CD8-positive, alpha-beta T cell (primary cell): ENCODE measurements at places on chromosomes 16 and 17. TPM values are rescaled to one million over a fixed set of nuclear protein-coding genes. Genes with fewer than 3 reads are reported as not detected.

Gene TEKT5
- not detected for total RNA-seq

Gene SPIRE2
- not detected for total RNA-seq

Gene DLX4
- total RNA-seq: 0.60 TPM

GRCh38 chr17:69858460-69858859, 216.6 kb upstream of the KCNJ16 start:
- DNase-seq: no peak

GRCh38 chr17:73765824-73766563, 121.7 kb upstream of the SDK2 start:
- DNase-seq: no peak

- DNase-seq: no peak
These were observed 6.2 kb downstream of the GGA2 start for GRCh38 chr16:23504076-23504452.

- DNase-seq: no peak
These were observed 99.4 kb downstream of the NPIPB11 start for GRCh38 chr16:29306943-29307597.

DNA sequence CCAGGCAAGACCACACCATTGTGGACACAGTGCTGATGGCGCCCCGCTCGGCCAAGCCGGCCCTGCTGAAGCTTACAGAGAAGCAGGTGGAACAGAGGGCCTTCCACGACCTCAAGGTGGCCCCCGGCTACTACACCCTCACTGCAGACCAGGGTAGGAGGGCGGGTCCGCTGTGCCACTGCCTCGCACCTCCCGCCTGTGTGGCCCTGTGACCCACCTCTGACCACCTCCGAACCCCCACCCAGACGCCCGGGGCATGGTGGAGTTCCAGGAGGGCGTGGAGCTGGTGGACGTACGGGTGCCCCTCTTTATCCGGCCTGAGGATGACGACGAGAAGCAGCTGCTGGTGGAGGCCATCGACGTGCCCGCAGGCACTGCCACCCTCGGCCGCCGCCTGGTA, 21.1 kb downstream of the ITGB4 start:
- no peak for DNase-seq

DNA sequence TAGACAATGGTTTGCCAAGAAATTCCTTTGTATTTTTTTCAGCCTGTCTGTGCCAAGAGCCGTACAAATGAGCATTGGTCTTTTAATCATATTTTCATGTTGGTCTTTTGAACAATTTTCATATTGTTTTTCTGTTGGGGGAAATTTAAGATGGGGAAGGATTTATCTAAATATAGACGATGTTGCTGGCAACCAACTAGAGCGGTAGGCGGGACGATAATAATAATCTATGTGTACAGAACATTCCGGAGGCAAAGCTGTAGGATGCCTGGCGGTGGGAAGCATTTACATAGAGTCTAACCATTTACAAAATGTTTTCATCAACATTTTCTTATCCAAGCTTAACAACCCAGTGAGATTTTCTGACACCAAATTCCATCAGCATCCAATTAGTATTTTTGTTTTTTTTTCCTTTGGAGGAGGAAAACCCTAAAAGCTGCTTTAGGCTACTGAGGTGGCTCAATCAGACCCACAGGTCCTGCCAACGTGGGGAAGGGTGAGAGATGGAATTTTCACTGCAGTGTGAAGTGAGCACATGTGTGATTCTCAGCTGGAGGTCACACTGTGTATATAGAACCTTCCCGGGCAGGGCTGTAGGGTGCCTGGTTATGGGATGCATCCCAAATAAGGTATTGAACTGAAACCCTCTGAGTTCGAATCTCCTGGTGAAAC, 11.7 kb upstream of the SEC14L1 start:
- DNase-seq: no peak

DNA sequence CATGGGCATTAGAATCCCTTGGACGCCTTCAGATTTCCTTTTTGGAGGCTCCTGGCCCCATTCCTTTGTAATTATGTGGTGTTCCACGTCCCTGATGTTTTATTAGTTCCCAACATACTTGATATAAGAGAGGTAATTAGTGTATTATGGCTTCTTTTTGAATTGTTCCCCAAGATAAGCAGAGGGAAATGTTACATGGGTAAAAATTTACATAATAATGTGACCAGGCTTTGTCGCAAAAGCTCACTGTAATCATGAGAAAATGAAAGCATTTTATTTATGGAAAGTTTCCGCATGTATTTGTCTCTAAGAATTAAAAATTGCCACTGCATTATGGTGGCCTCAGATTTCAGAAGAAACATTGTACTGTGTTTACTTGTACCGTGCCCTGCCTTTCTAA, 177.8 kb downstream of the PRKCA start:
- DNase-seq: no peak

- DNase-seq: no peak
These were observed 417.1 kb upstream of the SOX9 start for GRCh38 chr17:71703701-71704100.

DNA sequence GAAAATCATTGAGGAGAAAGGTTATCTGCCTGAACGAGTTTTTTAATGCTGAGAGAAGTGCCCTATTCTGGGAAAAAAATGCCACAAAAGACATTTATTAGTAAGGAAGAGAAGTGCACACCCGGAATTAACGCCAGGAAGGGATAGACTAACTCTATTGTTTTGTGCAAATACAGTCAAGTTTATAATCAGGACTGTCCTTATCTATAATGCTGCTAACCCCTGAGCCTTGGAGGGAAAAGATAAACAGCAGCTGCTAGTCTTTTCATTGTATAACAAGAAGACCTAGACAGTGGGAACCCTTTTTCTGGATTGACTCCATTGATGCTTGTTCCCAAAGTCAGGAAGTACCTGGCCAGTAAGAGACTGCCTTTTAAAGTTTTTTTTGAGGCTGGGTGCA, 26.5 kb downstream of the BCAS3 start:
- DNase-seq: no peak

DNA sequence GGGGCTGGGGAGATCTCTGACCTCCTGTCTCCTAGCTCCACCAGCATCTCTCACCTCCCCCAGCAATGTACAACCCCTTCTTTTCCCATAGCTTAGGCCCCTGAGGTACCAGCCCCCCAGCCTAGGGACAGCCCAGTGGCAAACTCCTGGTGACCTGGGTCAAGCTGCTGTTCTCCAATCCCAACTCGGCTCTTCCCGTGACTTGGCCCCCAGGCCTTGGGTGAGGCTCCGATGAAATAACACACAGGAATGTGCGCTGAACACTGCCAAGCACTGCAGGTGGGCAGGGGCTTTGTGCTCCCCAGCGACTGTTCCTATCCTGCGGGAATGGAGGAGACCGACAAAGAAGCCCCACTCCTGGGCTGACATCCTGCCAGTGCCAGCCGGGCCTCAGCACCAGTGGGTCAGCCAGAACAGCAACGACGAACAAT, 63.7 kb upstream of the AMZ2 start:
- DNase-seq: peak; percentile 46

GRCh38 chr17:80531400-80531799, 13.2 kb upstream of the RPTOR start:
- no peak for DNase-seq

DNA sequence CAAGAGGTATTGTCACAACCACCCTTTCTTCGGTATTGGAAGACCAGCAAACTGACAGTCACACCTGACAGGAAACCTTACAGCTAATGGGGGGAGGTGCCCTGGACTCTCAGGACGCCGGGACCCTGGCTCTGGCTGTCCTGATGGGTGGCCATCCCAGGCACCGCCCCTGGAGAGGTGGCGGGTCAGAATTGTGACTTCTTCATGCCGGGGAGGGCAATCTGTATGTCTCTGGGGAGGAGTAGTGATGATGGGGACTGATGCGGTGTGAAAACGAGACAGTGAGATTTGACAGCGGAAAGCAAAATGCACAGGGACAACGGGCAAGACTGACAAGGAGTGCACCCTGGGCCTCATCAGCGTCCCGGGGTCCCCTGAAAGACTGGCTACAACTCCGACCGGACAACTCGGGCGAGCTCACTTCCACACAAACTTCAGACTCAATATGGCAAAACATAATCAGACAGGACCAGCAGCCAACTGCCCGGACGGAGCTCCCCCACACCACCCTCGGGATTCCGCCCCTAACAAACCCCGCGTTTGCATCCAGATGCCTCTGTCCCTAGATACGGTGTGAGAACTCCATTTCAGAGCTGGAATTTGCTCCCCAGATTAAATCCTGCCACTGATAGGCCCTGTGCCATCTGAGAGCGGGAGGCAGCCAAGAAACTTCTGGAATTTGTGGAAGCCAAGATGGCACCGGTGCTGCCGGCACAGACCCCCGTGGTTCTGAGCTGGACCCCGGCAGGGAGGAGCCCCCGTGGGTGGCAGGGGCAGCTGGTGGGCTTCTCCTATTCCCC, 83.6 kb upstream of the CREBBP start:
- no peak for DNase-seq

DNA sequence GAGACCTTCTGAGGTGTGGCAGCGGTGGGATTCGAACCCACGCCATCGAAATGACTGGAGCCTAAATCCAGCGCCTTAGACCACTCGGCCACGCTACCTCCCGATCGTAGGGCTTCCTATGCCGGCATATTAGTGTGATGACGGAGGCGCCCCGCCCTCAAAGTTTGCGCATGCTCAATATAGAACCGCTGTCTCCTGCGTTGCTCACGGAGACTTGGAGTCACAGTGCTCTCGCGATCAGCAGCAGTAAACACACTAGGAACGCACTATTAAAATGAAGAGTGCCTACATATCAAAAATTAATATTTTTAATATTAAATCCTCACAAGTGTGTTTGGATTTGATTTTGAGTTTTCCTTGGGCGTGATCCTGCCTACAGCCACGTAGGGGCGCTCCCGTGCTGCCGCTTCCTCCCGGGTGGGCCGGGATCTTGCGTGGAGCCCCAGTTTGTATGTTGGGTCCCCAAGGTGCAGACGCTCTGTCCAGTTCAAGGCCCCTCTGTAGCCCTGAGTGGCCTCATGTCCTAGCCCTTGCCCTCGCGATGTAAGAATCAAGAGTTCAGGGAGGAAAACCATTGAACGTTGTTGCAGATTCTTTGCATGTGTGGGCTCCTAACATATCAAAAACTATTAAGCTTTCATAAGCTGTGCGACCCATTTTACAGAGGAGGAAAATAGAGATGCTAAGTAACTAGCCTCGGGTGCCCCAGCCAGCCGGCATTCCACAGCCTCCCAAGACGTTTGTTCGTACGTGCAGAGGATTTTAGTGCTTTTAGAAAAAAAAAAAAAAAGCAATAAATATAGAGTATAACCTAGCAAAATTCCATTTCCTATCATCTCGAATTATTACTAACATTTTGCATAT, 10.2 kb upstream of the EEF2K start:
- peak; percentile 90 for DNase-seq

Gene TNRC6C
- total RNA-seq: 49.3 TPM

DNA sequence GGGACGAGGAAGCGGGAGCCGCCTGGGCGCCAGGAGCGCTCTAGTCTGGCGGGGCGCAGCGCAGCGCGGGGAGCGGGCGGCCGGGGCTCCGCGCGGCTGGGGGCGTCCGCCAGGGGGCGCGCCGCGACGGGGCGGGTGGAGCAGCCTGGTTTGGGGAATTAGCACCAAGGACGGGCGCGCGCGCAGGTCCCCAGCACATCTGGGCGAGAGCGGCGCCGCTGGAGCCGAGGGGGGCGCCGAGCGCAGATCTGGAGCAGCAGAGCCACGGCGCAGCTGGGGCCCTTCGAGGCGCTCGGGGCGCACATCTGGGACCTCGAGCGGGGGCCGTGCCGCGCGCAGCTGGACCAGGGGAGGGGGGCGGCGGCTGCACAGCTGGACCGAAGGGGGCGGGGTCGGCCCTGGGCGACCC, at the start of gene NXPH3:
NXPH3 (plus strand) TSS at position 193 of the 409 bp plus-strand sequence. CDS start 349 bp downstream, outside the sequence.
- peak; percentile 30 for DNase-seq

DNA sequence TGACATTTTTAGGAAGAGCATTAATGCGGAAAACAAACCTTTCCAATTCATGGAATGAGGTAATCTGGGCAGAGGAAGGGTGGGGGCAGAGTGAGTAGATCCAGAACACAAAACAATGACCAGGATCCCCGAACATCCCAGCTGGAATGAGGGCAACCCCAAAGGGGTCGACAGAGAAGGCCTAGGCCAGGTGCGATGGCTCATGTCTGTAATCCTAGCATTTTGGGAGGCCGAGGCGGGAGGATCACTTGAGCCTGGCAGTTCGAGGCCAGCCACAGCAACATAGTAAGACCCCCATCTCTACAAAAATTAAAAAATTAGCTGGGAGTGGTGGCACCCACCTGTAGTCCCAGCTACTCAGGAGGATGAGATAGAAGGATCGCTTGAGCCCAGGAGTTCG, 64.7 kb downstream of the ZFHX3 start:
- no peak for DNase-seq

DNA sequence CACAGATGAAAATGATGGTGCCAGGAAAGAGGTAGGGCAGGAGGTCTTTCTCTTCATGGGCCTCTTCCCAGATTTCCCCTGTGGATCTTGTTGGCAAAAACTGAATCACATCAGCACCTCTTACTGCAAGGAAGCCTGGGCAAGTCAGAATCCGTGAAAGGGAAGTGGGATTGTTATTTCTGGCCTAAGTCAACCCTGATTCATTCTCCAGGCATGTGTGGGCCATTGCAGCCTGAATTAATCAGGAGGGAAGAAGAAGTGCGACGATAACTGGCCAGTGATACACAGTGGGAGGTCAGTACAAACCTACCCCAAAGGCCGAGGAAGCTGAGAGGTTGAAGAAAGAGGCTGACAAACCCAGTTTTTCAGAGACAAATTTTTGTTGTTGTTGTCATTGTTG, 17.9 kb upstream of the NSMCE1 start:
- no peak for DNase-seq

Gene MYO19
- 55.9 TPM for total RNA-seq

DNA sequence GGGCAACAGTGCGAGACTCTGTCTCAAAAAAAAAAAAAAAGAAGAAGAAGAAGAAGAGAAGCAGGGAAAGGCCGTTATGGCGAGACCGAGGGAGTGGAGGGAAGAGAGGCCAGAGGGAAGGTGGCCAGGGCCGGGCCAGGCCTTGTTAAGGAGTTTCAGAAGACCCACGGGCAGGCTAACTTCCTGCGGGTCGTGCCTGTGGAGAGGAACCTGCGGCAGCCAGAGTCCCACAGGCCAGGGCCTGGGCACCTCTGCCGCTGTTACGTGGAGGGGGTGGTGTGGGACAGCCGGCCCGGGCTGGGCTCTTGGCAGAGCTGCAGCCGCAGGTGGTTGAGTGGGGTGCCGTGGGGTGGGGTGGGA, 5.4 kb downstream of the WDR81 start:
- no peak for DNase-seq

Gene GUCY2D
- not detected for total RNA-seq

DNA sequence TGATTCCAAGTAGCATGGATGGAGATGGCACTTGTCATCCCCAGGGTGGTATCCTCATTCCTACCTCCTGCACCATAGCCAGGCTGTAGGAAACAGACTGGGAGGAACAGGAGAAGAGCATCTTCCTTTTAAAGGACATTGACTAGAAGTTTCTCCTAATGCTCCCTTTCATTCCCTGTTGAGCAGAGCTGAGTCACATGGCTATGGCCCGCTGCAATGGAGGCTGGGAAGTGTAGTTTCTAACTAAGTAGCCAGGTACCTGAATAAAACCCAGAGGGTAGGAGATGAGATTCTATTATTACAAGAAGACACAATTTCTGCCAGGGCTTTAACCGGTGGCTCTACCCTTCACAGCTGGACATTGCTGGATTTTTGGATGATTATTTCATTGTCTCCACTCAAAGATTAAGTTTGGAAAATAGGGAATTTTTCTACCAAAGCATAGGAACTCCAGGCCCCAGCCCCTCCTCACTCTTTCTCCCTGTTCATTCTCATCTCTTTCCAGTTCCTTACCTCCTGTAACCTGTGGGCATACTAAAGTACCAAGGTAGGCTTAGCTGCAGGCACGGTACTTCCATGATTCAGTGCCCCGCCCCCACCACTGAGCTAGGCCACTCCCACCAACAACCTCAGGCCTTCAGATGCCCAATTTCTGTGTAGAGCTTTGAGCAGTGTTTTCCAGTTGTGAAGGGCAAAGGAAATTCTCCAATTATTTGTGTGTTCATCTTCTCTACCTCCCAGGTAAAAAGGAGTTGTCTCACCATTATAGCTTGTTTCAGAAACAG, 378.3 kb downstream of the CDH13 start:
- no peak for DNase-seq
